CD4-positive, alpha-beta T cell treated with Interleukin-17A for 1 hour (primary cell): ENCODE measurements at places on chromosomes 3 and 15.

- DNase-seq: no peak
Measured at GRCh38 chr3:14532691-14533456, 7.3 kb downstream of the GRIP2 start.

GRCh38 chr3:21142949-21143348 lies 608.1 kb downstream of the ZNF385D start:
- DNase-seq: no peak

DNA sequence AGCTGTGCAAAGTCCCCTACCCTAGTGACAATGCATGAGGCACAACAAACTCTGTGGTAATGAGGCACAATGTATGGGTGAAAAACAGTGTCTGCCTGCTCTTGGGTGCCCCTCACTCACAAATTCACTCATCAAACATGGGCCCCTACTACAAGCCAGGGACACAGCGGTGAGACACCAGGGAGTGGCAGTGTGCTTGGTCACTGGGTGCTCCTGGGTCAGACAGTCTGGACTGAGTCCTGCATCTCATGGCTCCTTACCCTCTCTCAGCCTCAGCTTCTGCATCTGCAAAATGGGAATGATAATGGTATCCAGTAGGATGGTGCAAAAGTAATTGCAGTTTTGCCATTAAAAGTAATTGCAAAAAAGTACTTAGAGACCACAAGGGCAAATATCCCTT lies 184.7 kb downstream of the MEGF11 start:
- no peak for DNase-seq

DNA sequence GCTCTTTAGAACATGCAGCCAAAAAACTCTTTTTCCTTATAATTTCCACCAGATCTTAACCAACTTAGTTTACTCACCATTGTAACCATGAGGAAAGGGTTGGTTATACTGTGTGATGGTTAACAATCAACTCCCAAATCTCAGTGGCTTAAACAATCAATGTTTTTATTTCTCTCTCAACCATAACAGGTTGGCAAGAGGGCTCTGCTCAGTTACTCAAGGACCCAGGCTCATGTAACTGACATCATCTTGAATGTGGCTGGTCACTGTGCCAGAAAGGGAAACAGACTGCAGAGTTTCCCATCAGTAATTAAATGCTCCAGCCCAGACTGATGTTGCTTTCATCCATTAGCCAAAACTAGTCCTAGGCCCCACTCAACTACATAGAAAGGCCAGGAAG lies 69.0 kb downstream of the ANKRD28 start:
- DNase-seq: no peak

- DNase-seq: no peak
Measured at GRCh38 chr15:43771816-43772215, 5.0 kb downstream of the ELL3 start.

DNA sequence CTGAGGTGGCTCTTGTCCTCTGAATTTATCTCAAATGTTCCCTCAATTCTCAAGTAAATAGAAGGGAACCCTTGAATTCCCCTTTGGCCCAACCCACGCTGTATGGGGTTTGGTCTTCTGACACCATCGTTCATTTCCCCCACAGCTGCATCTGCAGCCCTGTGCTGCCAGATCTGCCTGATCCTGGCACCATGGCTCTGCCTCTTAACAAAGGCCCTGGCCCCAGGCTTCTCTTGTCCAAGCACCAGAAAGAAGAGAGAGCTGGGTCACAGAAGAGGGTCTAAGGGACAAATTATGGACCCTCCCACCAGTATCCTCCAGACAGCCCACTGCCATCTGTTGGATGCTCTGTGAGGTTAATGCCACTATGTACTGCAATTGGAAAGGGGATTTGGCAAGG lies 1.8 kb downstream of the MAP1A start:
- DNase-seq: no peak

DNA sequence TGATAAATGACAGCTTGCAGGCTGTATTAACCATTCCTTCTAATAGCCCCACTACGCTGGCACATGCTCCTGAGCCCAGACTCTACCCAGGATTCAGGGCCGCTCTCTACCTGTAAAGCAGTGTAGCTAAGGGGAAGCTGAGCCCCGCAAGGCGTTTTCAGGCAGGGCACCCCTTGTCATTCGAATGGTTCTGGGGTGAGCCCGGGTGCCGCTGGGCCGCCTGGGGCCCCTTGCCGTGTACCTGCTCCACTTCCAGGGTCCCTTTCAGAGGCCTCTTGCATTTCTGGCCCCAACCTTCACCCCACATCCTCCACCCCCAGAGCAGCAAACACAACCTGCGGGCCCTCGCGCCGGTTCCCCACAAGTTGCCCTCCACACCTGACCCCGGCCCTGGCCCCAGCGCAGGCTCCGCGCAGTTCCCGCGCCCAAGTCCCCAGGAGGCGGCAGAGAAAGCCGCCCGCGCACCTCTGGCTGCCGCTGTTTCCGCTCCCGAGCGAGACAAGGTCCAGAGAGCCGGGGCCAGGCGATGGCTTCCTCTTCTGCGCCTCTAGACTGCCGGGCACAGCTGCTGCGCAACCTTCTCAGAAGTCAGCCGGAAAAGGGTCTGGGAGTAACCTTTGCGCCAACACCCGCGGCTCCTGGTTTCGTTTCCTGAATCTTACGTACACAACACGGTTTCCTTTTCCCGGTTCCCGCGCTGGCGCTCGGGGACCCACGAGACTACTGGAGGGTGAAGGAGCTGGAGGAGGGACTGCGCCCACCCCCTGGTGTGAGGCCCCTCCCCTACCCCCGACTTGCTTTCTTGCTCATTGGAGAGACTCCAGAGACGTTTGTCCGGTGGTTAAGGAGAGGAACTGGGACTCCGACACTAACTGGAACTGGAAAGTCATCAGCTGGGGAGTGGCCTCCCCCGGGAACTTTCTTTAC lies at the start of gene PLSCR1:
TSS of gene PLSCR1 (minus strand) at position 606 of the 927 bp plus-strand sequence. CDS start 8,055 bp downstream, outside the sequence.
- DNase-seq: peak; percentile 79

DNA sequence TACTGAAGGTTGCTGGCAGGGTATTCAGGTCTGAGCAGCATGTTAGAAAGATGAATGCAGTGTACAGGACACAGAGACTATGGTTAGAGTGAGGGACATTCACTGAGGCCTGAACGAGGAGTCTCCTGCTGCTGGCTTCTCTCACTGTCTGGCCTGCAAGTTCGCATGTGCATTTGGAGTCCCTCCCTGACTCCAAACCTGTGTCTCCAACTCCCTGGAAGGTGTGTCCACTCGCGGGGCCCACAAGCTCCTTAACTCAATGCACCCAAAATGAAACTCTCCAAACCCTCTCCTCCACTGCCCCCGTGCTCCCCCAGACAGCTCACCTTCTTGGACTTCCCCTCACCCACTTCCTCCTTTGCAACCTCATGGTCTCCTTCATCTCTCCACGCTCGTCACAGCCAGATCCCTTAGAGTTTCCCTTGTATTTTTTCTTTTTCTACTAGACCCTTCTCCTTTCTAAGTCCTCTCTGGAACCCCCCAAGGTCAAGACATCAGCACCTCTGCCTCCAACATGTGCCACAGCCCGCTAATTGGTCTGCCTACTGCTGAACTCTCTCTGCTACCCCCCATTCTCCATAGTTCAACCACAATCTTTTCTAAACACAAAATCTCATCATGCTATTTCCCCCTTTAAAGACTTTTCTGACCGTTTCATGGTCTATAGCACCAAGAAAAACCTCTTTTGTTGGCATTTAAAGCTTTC lies 58.3 kb downstream of the HES1 start:
- DNase-seq: no peak

- DNase-seq: peak; percentile 20
Measured at GRCh38 chr15:92891533-92892200, 8.5 kb upstream of the CHD2 start.

DNA sequence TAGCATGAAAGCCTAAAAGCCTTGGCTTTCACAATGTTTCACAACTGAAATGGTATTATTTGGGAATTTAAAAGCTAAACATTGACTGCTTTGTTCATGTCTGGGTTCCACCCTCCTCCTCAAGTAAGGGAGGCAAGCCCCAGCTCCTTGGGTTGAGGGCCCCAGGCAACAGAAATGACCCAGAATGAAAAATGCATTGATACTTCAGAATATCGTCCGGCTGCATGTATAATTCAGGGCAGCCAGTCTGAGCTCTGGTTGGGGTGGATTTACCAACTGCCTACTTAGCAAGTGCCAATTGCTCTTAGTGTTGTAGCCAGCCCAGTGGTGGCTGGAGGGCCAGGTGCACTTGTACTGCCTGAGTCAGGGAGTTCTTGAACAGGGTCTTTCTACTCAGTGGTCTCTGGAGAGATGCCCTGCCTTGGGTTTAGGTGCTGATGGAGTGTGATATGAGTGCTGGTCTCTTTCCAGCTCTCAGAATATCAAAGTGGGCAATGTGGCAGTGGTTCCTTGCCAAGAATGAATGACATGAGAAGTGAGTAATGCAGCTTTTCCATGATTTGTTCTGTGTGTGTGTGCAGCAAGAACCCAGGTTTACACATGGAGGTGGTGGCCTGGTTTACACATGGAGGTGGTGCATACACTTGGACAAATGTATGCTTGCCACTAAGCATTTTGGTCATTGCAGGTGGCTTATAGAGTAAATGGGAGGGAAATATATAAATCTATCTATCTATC lies 40.9 kb upstream of the ADAMTSL3 start:
- no peak for DNase-seq

- no peak for DNase-seq
Measured at GRCh38 chr3:67943546-67943945, 289.1 kb upstream of the SUCLG2 start.

- no peak for DNase-seq
Measured at GRCh38 chr15:67144609-67145311, 79.4 kb downstream of the SMAD3 start.

GRCh38 chr15:80404761-80405553 lies 775 bp downstream of the ARNT2 start:
- no peak for DNase-seq

- no peak for DNase-seq
Measured at GRCh38 chr3:10935846-10936631, 56.5 kb upstream of the SLC6A1 start.

- DNase-seq: no peak
Measured at GRCh38 chr3:169552533-169552932, 111.0 kb downstream of the MECOM start.

GRCh38 chr15:73866881-73867410 lies 6.4 kb upstream of the TBC1D21 start:
- DNase-seq: no peak

GRCh38 chr3:13338996-13339395 lies 81.1 kb downstream of the NUP210 start:
- DNase-seq: no peak

GRCh38 chr3:30221619-30222018 lies 384.8 kb upstream of the TGFBR2 start:
- no peak for DNase-seq

DNA sequence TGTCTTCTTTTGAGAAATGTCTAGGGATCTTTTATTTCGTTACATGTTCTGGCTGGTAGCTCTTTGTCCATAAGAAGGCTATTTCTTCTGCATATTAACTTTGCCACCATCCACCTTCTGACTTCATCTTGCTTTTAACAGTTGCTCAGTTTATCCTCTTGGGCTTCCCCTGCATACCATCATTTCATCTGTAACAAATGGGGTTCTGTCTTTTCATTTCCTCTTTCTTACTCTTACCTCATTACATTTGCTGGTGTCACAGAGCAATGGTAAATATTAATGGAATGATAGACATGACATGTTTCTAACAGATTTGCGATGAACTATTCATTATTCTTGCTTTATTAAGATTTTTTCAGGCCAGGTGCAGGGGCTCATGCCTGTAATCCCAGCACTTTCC lies 62.4 kb downstream of the GASK1A start:
- DNase-seq: no peak

DNA sequence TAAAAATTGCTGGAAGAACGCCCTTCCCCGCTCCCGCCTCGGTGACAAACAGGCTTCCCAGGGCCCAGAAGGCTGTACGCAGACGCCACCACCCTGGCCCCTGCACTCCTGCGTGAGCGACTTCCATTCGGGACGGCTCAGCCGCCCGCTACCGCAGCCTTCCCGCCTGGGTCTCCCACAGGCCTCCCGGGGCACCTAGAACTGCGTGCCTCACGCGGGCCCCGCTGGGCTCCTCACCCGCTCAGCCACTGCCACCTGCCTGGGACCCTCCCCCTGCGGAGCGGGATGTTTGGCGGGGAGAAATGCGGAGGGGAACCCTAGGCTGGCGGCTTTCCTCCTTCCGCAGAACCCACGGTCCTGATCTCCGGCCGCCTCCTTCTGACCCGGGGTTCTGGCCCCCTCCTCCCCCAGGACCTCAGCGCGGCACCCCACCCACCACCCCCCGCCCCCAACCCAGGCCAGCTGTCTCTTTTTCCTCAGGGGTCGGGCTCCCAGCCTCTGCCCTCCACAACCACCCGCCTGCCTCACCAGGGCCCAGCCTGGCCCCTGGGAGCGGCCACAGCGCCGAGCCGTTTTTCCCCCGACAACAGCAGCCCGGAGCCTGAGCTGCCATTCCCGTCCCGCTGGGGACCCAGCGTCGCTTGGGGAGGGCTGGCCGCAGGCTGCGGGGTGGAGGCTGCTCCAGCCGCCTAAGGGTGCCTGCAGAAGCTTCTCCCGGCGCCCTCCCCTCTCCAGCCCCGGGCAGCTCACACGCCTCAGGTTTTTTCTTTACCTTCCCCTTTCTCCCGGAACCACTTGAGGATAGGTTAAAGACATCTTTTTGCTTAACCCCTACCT lies 27.6 kb upstream of the RAB7A start:
- DNase-seq: no peak

- DNase-seq: peak; percentile 11
Measured at GRCh38 chr3:149765762-149766334, 13.6 kb upstream of the COMMD2 start.

- DNase-seq: no peak
Measured at GRCh38 chr3:163924600-163924999, 1153.7 kb downstream of the SI start.

- DNase-seq: no peak
Measured at GRCh38 chr3:115322901-115323300, 175.8 kb upstream of the ZBTB20 start.

DNA sequence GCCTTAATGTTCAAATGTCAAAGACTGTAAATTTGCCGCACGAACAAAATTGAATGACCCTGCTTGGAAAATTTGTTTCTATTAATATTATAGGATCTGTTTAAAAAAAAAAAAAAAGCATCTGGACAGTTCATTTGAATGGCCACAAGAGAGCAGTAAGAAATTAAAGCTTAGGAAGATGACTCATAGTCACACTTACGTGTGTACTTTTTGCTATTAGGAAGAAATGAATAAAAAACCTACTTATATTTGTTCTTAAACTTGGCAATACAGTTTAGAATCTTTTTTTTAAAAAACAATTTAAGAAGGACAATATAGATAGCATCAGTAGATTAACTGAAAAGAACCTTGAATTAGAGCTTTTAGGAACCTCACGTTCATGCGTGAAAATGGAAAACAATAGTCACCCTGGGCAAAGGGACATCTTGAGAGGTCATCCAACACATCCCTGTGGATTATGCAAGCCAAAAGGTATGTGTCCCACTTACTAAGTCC lies 621.8 kb downstream of the MECOM start:
- DNase-seq: no peak

DNA sequence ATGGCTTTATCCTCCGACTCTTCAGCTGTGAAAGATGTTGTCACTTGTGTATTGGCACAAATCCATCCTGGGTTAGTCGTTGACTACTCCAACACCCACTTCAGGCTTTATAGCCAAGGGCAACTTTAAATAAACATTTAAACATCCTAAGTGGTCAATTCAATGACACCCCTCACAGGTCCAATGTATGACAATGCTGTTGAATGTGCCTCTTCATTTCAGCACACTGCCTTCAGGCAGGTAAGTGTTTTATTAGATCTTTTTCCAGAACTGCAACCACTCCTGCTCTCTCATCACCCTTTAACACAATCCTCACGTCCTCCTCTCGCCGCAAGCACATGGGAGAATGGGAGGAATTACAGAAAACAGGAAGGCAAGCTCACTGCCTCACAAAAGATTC lies 30.3 kb downstream of the IL12A start:
- no peak for DNase-seq

GRCh38 chr15:39132954-39133600 lies 447.8 kb upstream of the THBS1 start:
- DNase-seq: no peak
